ENCODE measurements at places on chromosomes 2 and 18.

DNA sequence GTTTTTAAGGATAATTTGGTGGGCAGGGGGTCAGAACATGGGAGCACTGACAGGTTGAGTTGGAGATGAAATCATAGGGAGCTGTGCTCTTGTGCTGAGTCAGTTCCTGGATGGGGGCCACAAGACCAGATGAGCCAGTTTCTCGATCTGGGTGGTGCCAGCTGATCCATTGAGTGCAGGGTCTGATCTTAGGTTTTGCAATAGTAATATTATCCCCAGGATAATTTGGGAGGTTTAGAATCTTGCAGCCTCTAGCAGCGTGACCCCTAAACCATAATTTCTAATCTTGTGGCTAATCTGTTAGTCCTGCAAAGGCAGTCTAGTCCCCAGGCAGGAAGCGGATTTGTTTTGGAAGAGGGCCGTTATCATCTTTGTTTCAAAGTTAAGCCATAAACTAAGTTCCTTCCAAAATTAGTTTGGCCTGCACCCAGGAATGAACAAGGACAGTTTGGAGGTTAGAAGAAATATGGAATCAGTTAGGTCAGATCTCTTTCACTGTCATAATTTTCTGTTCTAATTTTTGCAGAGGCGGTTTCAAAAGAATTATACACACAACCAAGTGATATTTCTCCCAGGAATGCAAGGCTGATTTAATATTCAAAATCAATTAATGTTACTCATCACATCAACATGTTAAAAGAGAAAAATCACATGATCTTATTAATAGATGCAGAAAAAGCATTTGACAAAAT is 23.0 kb downstream of the DBI start:
- DNase-seq = no peak

DNA sequence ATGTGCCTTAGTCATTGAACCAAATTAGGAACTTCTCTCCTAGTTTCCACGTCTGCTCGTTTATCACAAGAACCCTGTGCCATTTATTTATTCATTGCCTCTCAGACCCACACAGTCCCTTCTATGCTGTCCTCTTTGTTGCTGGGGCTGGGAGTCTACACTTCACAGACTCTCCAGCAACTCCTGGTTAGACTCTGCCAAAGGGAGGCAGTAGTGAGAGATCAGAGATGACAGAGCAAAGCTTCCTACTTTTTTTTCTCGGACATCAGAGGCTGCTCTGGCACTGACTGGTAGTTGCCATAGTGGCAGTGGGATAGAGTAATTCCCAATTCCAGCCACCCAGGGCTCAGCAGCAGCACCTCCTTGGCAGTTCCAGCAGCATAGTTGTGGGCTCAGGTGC is 277.5 kb downstream of the BCL11A start:
- no peak for DNase-seq

DNA sequence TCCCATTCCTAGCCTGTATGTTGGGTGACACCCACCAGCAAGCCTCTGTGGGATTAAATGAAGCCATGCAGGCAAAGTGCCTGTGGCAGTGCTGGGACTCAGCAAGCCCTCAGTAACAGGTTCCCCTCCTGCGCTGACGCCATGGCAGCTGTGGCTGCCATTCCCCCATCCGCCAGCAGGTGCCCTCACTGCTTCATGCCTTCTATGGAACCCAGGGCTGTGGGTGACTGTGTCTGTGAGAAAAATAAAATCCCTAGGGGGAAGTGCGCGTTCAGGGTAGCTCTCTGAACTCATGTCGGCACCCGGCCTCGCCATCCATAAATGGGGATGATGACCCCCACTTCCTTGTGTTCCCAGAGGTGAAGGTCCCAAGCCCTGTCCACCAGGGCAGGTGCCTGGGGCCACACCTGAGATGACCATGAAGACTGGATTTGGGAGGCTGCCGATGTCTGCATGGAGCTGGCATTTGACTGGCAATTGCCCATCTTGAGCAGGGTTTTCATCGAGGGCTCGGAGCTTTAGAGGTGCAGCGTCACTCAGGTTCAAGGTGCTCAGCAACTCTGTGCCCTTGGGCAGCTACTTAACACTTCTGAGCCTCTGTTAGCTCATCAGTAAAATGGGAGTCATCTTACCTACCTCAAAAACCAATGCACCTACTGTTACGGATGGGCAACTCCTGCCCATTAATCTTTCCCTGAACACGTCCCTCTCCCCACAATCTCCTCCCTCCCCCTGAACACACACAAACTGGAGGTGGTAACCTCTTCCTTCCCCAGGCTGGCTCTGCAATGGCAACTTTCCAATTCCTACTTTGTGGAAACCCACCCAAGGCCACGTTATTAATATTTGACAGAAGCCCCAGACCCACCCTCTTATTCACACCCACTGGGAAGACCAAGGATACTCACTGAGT is 2.9 kb upstream of the MAL start:
- no peak for DNase-seq

DNA sequence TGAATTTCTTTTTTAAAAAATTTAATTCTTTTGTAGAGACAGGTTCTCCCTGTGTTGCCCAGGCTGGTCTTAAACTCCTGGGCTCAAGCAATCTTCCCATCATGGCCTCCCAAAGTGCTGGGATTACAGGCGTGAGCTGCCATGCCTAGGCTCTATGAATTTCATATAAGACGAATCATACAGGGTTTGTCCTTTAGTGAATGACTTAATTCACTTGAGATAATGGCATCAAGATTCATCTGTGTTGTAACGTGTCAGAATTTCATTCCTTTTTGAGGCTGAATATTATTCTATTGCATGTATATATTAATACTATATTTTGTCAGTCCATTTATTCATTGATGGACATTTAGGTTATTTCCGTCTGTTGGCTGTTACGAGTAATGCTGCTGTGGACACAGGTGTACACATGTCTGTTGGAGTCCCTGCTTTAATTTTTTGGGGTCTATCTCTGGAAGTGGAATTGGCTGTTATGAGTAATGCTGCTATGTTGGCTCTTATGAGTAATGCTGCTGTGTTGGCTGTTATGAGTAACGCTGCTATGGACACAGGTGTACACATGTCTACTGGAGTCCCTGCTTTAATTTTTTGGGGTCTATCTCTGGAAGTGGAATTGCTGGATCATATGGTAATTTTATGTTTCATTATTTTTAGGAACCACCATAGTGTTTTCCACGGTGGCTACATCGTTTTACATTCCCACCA is 210.6 kb downstream of the CAMKMT start:
- no peak for DNase-seq

- peak; percentile 79 for DNase-seq
Observed at GRCh38 chr18:12271376-12272235, 17.4 kb downstream of the CIDEA start.

- DNase-seq = no peak
Observed at GRCh38 chr2:139685090-139685983, 905.1 kb upstream of the NXPH2 start.

DNA sequence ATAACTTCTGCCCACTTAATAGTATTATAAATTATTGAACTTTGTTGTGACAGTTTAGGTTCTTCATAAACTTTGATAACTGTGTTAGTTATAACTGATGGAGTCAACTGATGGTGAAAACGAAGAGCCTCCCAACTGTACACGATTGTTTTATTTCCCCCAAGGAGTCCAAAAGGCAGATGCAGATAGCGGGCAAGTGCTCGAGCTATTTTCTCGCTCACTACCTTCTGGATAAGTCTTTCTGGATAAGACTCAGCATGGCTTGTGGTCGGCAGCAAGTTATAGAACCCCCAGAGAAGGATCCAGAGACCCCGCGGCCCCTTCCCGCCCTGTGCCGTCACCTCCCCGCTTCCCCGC is 517 bp downstream of the GCFC2 start:
- no peak for DNase-seq

- DNase-seq = no peak
Observed at GRCh38 chr2:127162261-127163089, 55.5 kb upstream of the BIN1 start.

DNA sequence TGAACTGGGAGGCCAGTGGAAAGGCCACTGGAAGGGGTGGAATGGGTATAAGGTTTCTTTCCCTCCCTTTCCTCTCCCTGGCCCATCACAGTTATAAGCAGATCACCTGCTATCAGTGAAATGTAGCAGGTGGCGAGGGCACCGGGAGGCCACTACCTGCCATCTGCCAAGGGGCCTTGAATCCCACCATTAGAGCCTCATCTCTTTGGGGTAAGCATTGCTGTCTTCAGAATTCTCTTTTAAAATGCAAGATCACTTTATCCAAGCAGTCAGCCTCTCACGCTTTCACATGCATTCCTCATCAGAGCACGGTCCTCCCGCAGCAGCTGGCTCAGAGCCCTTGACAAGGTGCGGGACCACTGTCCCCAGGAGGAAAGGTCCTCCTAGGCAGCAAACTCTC is 268.5 kb downstream of the CELF4 start:
- DNase-seq = no peak

- DNase-seq = no peak
Observed at GRCh38 chr18:25496544-25496943, 144.6 kb upstream of the ZNF521 start.

- DNase-seq = no peak
Observed at GRCh38 chr2:96345438-96345837, 9.9 kb downstream of the NCAPH start.

- DNase-seq = no peak
Observed at GRCh38 chr2:71586471-71586870, 133.1 kb downstream of the DYSF start.

DNA sequence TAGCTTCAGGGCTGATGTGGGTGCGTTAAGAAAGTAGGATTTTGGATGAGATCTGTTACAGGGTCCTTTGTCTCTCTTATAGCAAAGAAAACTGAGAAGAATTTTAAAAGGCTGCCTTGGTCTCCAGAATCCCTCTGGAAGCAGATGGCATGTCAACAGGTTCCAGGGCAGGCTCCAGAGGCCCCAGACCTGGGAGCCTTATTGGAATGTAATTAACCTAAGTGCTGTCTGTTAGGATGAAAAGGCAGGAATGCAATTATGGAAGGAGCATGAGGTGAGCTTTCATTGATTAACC is 97.2 kb upstream of the PKDCC start:
- DNase-seq = no peak

DNA sequence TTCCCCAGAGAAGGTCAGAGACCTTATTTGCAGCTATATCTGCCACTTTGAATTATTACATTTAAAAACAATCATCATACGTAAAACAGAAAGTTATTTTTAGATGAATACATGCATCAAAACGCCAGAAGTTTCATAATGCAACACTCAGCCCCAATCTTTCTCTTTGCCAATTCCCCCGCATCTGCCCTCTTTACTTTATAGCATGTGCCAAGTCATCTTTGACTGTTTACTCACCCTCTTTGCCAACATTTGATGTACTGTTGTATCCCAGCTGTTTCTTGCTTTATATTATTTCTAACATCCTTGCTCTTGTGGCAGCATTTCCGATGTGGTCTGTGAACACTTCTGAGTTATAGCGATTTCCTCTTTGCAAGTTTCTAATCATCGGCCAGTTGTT is 86.2 kb downstream of the CRIM1 start:
- DNase-seq = no peak

DNA sequence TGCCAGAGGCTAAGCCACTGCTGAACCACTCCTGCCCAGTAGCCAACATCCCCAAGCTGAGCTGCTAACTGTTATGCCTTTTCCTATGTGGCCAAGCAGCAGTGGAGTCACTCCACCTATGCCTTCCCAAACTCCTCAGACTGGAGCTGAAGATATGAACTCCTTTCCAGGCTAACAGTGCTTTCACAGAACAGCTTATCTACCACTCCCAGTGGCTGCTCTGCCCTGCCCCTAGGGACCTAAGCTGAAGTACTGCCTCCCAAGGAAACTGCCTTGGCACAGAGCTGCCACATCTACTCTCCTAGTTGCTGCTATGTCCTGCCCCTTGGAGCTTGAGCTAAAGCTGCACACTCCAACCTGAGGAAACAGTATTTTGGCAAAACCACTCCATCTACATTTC is 275.9 kb downstream of the RBM43 start:
- DNase-seq = no peak

DNA sequence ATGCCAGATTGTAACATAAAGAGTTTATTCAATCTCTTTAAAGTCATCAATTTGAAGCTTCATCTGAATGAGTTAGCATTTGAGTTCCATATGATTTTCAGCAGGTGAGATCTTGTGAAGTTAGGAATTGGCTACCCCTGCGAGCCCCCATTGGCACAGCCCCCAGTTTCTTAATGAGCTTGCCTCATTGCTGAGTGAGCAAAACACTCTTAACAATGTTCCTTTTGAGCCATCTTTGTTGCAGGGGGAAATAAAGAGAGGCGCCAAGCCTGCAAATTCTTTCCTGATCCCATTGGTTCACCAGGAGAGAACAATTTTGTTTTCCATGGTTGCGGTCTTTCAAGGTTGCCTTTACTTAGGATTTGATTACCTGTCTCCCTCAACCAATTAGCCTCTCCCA is 18.7 kb downstream of the DPP10 start:
- no peak for DNase-seq

- DNase-seq = no peak
Observed at GRCh38 chr2:67567886-67568285, 170.8 kb downstream of the ETAA1 start.

GRCh38 chr18:7914834-7915670 is 347.9 kb downstream of the PTPRM start:
- DNase-seq = no peak

- DNase-seq = no peak
Observed at GRCh38 chr2:129061769-129062121, 743.1 kb upstream of the HS6ST1 start.

- no peak for DNase-seq
Observed at GRCh38 chr2:8802741-8803140, 34.7 kb downstream of the KIDINS220 start.

GRCh38 chr2:127864877-127865276 is 6.9 kb upstream of the POLR2D start:
- no peak for DNase-seq

DNA sequence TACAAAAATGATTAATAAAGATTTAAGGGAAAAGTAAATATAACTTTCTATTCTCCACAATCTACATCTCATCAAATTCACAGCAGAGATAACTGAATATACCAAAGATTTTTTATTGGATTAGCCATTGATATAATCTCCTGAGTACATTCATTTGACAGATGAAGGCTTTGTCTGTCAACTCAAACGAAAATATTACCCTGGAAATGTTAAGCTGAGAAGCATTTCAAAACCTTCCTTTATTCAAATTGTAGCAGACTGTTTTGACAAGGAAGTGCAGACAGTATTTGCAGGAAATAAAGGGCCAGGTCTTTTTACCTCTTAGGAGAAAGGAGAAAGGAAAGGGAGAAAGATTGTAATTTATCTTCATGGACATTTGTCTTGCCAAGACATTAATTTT is 473.5 kb downstream of the TMEM182 start:
- no peak for DNase-seq

GRCh38 chr2:28624436-28624792 is 127.2 kb upstream of the PPP1CB start:
- no peak for DNase-seq

GRCh38 chr2:239307221-239307569 is 93.6 kb downstream of the HDAC4 start:
- DNase-seq = no peak

GRCh38 chr2:169065422-169065821 is 3.9 kb upstream of the DHRS9 start:
- no peak for DNase-seq

- DNase-seq = no peak
Observed at GRCh38 chr2:74619651-74620297, 28.4 kb downstream of the M1AP start.

GRCh38 chr2:119724656-119725485 is 34.9 kb upstream of the PTPN4 start:
- DNase-seq = no peak

Data from left renal cortex interstitium (tissue), 4 donors.